MM.1S (cell line): ENCODE measurements at places on chromosomes 12 and 14.

GRCh38 chr12:94545935-94546771 is 86.5 kb upstream of the CEP83 start:
- peaks cover 4% of the 10 kb centered on the region; the same call in 1 of the 2 replicates for H3K4me1 ChIP-seq
- H3K36me3 ChIP-seq = no peaks in the 10 kb centered on the region
- no peak overlapping the region for H3K27ac ChIP-seq
- no peaks in the 10 kb centered on the region for H3K27me3 ChIP-seq
- DNase-seq = peak; percentile 78
- H3K4me3 ChIP-seq = no peak overlapping the region

DNA sequence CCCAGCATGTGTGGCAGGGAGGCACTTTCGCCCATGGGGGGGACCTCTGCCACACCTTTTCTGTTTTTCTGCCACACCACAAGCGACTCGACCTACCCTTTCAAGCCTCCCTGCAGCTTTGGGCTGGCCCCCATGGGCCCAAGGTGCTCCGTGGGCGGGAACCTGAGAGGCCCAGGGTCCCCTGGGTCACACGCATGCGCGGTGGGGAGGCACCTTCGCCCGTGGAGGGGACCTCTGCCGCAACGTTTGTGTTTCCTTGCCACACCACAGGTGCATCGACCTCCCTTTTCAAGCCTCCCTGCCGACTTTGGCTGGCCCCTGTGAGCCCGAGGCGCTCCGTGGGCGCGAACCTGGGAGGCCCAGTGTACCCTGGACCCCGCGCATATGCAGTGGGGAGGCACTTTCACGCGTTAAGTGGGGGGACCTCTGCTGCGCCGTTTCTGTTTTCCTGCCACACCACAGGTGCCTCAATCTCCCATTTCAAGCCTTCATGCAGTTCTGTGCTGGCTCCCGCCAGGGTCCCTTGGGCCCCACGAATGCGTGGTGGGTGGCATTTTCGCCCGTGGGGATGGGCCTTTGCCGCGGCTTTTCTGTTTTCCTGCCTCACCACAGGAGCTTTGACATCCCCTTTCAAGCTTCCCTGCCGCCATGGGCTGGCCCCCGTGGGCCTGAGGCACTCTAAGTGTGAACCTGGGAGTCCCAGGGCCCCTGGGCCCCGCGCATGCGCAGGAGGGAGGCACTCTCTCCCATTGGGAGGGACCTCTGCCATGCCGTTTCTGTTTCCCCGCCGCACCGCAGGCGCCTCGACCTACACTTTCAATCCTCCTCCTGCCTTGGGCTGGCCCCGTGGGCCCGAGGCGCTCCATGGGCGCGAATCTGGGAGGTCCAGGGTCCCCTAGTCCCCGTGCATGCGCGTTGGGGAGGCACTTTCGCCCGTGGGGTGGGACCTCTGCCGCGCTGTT is 332.2 kb downstream of the ALG10 start:
- H3K4me1 ChIP-seq = no peaks in the 10 kb centered on the region
- H3K27ac ChIP-seq = no peak overlapping the region
- no peaks in the 10 kb centered on the region for H3K36me3 ChIP-seq
- no peak overlapping the region for H3K4me3 ChIP-seq
- H3K27me3 ChIP-seq = no peaks in the 10 kb centered on the region

- H3K4me3 ChIP-seq = no peak overlapping the region
- no peaks in the 10 kb centered on the region for H3K4me1 ChIP-seq
- H3K27ac ChIP-seq = no peak overlapping the region
- H3K27me3 ChIP-seq = no peaks in the 10 kb centered on the region
- no peaks in the 10 kb centered on the region for H3K36me3 ChIP-seq
- DNase-seq = no peak
These were observed 57.1 kb downstream of the METTL25 start for GRCh38 chr12:82415402-82415801.

- H3K4me3 ChIP-seq = no peak overlapping the region
- H3K4me1 ChIP-seq = peaks cover 5% of the 10 kb centered on the region; the same call in 1 of the 2 replicates
- H3K36me3 ChIP-seq = no peaks in the 10 kb centered on the region
- DNase-seq = peak; percentile 7
- no peaks in the 10 kb centered on the region for H3K27me3 ChIP-seq
- H3K27ac ChIP-seq = no peak overlapping the region
These were observed 176.1 kb downstream of the FUT8 start for GRCh38 chr14:65588426-65589140.

DNA sequence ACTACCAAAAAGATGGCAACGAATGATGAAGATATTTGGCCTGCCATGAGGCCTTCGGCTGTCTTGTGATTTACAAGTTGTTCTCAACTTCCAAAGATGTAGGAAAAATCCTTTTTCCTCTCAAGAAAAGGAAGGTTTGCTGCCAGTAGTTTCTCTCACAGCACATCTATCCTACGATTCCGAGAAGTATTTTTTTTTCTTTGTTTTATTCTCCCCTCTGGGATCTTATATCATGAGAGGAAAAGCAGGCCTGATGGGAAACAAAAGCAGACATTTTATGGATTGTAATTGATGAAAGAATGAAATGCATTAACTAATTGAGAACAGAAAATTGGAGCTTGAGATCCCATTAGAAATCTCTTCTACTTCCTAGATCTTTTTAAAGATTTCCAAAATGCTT is 1197.9 kb upstream of the SEL1L start:
- no peaks in the 10 kb centered on the region for H3K36me3 ChIP-seq
- no peak overlapping the region for H3K4me3 ChIP-seq
- no peaks in the 10 kb centered on the region for H3K4me1 ChIP-seq
- no peak overlapping the region for H3K27ac ChIP-seq

GRCh38 chr14:57209561-57209960 is 59.1 kb downstream of the EXOC5 start:
- no peaks in the 10 kb centered on the region for H3K27me3 ChIP-seq
- no peak for DNase-seq
- no peak overlapping the region for H3K4me3 ChIP-seq

DNA sequence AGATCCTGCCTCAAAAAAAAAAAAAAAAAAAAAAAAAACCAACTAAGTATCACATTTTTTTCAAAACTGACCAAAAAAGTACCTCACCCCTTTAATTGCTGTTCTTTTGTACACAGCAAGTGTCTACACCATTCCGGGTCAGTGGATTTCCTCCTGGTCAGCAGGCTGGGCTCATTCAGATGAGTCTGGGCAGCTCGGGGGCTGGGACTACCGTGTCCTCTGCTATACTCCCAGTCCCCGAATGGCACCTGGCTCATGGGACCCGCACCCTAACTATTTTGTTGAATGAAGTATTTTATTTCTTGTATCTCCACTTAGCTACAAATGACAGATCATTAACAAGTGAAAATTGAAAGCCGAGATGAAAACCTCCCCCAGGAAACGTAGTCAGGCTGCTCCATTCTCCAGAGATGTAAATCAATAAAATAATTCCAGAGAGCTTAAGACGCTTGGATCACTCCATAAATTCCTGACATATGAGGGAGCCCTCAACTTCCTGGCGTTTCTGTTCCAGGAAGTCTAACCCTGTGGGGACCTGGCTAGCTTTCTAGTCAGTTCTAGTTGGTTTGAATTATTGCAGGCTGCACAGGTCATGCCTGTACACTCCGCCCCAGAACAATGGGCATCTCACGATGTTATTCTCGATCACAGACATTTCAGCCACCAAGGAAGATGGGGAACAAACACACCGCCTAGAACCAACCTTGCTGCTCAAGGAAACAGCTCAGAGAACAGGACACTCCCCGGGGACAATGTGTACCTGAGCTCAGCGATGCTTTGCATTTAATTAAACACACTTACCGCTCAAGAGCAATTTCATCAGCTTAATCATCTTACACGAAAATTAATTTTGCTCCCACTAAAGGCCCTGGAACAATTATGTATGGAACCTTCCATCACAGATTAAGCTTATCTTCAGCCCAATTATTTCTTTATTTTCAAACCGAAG is 76.3 kb downstream of the RIMBP2 start:
- no peaks in the 10 kb centered on the region; the same call in 1 of the 2 replicates for H3K27me3 ChIP-seq
- no peaks in the 10 kb centered on the region for H3K36me3 ChIP-seq
- no peaks in the 10 kb centered on the region for H3K4me1 ChIP-seq
- no peak overlapping the region for H3K4me3 ChIP-seq
- DNase-seq = no peak

GRCh38 chr12:101173197-101173749 is 36.8 kb downstream of the SLC5A8 start:
- H3K36me3 ChIP-seq = no peaks in the 10 kb centered on the region
- no peaks in the 10 kb centered on the region for H3K4me1 ChIP-seq
- H3K27me3 ChIP-seq = no peaks in the 10 kb centered on the region
- no peak overlapping the region for H3K4me3 ChIP-seq

DNA sequence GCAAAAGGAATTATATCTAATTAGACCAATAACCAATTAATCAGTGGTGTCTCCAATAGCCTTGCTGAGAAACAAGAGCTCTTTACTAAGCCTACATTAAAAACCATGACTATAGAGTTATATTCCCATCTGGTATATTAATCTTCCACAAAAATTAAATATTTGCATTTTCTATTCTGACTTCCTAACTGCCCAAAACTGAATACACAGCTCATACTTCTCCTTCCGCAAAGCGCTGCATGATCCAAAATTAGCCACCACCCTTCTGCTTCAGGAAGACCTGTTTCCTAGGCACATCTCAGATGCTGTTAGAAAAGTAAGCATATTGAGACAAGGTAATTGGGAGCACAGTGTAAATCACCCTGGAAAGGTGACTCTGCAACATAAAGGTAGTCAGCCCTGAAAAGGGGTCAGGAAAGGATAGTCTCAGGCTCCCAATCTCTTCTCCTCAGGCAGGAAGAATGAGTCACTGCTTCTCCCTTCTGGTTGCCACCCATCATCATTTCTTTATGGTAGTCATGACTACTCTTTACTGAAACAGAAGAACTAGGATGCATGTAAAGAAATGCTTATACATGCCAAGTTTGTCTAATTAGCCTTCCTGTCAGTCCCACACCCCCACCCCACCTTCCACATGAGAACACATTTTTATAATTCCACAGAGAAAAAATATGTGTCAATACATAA is 54.3 kb downstream of the PLCZ1 start:
- H3K4me1 ChIP-seq = no peaks in the 10 kb centered on the region
- H3K36me3 ChIP-seq = no peaks in the 10 kb centered on the region
- no peaks in the 10 kb centered on the region for H3K27me3 ChIP-seq

GRCh38 chr12:110640275-110641025 is 26.5 kb downstream of the TCTN1 start:
- no peak for DNase-seq
- H3K4me3 ChIP-seq = no peak overlapping the region

DNA sequence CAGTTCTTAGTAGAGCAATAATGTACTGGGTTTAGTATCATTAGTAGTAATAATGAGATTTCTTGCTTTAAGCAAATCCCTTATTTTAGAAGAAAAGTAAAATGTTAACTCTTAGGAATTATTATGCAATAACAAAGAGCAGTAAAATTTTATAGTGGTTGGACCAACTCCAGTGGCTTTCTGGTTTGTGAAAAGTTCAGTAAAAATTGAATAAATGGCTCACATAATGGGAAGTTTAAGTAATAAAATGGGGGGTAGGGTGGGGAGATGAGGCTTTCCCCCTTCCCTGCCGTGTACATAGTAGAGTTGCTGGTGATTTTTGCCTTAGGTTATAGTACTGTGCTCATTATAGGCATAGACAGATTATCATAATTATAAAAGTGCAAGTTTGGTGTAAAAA is 250.5 kb upstream of the ATP2B1 start:
- no peak overlapping the region for H3K4me3 ChIP-seq
- H3K4me1 ChIP-seq = no peaks in the 10 kb centered on the region
- DNase-seq = no peak

DNA sequence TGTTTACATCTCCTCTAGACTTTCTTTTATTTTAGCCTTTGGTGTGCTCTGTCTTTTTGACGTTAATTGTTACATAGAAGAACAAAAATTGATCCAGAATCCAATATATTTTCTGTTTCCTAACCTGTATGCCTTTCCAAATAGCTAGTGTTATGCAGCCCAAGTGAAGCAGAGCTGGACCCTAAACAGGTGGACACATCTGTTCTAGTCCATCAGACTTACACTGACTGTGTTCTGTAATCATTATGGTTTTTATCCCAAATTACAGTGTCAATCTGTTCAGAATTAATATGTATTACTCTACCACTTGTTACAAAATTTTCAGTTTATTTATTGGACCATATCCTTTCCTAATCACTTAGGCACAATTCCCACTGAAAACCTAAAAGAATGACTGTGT is 176.8 kb upstream of the FOXG1 start:
- H3K4me1 ChIP-seq = no peaks in the 10 kb centered on the region
- H3K36me3 ChIP-seq = no peaks in the 10 kb centered on the region
- no peak for DNase-seq
- H3K27ac ChIP-seq = no peak overlapping the region

- H3K4me1 ChIP-seq = no peaks in the 10 kb centered on the region
- 0 out of 2 replicates have a peak, but pooled peaks cover 3% of the 10 kb centered on the region for H3K36me3 ChIP-seq
- DNase-seq = no peak
- H3K4me3 ChIP-seq = no peak overlapping the region
- no peaks in the 10 kb centered on the region for H3K27me3 ChIP-seq
These were observed 77.1 kb downstream of the PLEKHG7 start for GRCh38 chr12:92779902-92780301.

DNA sequence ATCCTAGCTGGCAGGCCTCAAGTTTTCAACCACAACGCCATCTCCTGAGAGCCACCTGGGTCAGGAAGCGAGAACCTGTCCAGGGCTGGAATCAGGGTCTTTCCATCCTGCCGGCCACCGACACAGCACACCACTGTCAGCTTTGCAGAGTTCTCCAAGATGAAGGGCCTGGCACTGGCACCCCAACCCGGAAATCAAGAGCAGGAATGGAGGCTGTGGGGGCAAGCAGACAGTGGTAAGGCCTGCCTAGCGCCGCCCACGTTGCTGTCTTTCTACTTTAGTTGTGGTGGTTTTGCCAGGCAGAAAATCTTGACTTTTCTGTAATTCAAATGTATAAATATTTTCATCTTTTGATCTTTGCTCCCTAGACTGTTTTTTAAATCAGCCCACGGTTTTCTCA is 90.7 kb downstream of the ITPK1 start:
- no peak overlapping the region for H3K4me3 ChIP-seq
- DNase-seq = no peak
- H3K4me1 ChIP-seq = no peaks in the 10 kb centered on the region
- H3K36me3 ChIP-seq = no peaks in the 10 kb centered on the region

GRCh38 chr14:74616507-74616906 is 4.5 kb upstream of the LTBP2 start:
- H3K27ac ChIP-seq = no peak overlapping the region
- no peak overlapping the region for H3K4me3 ChIP-seq
- H3K36me3 ChIP-seq = no peaks in the 10 kb centered on the region
- 0 out of 2 replicates have a peak, but pooled peaks cover 4% of the 10 kb centered on the region for H3K27me3 ChIP-seq

DNA sequence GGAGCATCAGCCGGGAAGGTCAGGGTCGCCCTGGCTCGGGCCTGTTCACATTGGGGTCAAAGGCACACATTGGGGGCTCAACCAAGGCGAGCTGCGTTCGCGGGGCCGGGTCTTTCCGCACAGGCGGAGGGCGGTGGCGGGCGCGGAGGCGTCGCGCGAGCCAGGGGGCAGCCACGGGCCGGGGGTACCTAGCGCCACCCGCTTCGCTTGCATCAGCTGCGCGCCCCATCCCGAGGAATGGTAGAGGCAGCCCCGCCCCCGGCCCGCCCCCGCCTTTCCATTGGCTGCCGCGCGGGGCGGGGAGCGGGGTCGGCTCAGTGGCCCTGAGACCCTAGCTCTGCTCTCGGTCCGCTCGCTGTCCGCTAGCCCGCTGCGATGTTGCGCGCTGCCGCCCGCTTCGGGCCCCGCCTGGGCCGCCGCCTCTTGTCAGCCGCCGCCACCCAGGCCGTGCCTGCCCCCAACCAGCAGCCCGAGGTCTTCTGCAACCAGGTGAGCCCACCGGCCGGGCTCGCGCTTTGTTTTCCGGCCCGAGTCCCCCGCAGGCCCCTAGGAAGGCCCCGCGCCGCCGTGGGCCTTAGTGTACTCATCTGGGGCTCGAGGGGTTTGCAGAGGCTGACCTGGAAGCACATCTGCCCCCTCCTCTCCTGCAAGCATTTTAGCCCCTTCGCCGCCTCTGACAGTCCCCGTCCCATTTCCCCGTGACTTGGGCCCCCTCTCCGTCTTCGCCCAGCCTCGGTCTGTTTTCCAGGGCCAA is at the start of gene ALDH2:
TSS of gene ALDH2 (plus strand) at position 326 of the 754 bp plus-strand sequence. CDS start at position 376, 50 bp downstream.
- H3K4me3 ChIP-seq = peak within 1 kb of the TSS; percentile 27; the same call in 1 of the 2 replicates
- no peaks in the 10 kb centered on the region for H3K36me3 ChIP-seq
- no peaks in the 10 kb centered on the region for H3K4me1 ChIP-seq
- no peak within 1 kb of the TSS for H3K27ac ChIP-seq
